ENCODE measurements at places on chromosomes 6 and 20.

GRCh38 chr6:45681860-45682511 lies 304.3 kb upstream of the SUPT3H start:
- no peak overlapping the region for H3K27ac ChIP-seq
- peaks cover 6% of the 10 kb centered on the region for H3K27me3 ChIP-seq
- H3K36me3 ChIP-seq: peaks cover 14% of the 10 kb centered on the region
- H3K4me3 ChIP-seq: no peak overlapping the region
- peak; percentile 59 for DNase-seq

DNA sequence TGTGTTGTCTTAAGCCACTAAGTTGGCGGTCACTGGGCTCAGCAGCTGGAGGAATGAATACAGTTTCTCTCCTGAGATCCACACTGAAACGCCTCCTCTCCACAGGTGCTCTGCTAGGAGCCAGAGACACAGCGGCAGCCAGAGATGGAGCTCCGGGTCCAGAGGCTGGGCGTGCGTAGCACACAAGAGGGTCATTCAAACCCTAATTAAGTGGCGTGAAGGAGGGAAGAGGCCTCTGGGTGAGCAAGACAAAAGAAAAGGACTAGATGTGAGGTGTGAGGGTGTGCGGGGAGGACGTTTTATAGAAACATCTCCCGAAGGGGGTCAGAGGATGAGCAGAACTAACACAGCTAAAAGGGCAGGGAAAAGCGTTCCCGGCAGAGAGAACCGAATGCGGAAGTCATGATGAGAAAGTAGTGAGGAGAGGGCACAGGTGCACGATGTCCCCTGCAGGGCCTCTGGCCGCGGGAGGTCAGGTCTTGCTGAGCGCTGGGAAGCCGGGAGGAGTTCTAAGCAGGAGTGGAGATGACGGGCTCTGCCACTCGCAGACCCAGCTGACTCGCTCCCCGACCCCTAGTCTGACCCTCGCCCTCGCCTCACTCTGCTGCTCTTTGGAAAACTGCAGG lies 54.4 kb downstream of the BMP7 start:
- H3K4me3 ChIP-seq: no peak overlapping the region
- H3K4me1 ChIP-seq: no peaks in the 10 kb centered on the region
- H3K27ac ChIP-seq: no peak overlapping the region
- H3K36me3 ChIP-seq: peaks cover 1% of the 10 kb centered on the region
- H3K27me3 ChIP-seq: peaks cover 12% of the 10 kb centered on the region

- H3K4me3 ChIP-seq: no peak overlapping the region
- DNase-seq: no peak
- no peaks in the 10 kb centered on the region for H3K27me3 ChIP-seq
- H3K36me3 ChIP-seq: no peaks in the 10 kb centered on the region
- H3K4me1 ChIP-seq: peaks cover 9% of the 10 kb centered on the region
- H3K27ac ChIP-seq: no peak overlapping the region
These were observed 94.0 kb downstream of the NOL4L start for GRCh38 chr20:32490942-32491763.

DNA sequence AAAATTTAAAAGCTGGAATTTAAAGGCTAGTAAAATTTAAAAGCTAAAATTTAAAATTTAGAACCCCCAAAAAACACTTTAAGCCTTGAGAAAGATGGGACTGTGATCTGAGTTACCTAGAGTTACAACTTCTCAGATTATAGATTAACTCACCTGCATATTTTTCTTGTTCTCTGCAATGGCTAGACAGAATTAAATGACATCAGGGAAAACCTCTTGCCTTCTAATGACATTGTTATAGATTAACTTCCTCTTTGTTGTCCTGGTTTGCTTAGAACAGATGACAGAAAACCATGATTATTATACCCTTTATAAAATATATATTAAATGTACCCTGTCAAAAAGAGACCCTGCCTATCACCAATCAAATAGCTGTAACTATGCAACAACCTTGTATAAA lies 56.4 kb downstream of the TRDN start:
- no peaks in the 10 kb centered on the region for H3K27me3 ChIP-seq
- H3K36me3 ChIP-seq: no peaks in the 10 kb centered on the region
- H3K4me3 ChIP-seq: no peak overlapping the region
- no peak for DNase-seq
- no peak overlapping the region for H3K27ac ChIP-seq

- H3K4me3 ChIP-seq: no peak overlapping the region
- DNase-seq: no peak
- peaks cover 40% of the 10 kb centered on the region for H3K4me1 ChIP-seq
- peaks cover 9% of the 10 kb centered on the region for H3K36me3 ChIP-seq
- no peaks in the 10 kb centered on the region for H3K27me3 ChIP-seq
These were observed 48.9 kb downstream of the PHF20 start for GRCh38 chr20:35820715-35821114.

DNA sequence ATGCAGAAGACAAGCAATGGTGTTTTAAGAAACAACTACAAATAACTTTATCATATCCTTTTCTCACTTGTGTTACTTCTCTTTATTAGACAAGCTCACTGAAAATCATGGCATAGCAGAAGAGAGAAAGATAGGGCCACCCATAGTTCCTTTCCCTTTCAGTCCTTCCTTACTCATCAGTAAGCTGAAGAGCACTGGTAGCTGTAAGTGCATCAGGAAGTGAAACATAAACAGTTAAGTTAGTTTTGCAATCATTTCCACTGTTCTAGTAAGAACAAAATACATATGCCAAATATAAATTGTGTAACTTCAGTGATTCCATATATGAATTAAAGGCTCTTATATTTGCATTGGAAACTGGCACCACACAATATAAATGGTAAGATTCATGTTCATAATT lies 220.1 kb downstream of the HACE1 start:
- H3K27ac ChIP-seq: no peak overlapping the region
- H3K36me3 ChIP-seq: no peaks in the 10 kb centered on the region
- H3K4me3 ChIP-seq: no peak overlapping the region
- no peaks in the 10 kb centered on the region for H3K27me3 ChIP-seq

- H3K4me1 ChIP-seq: peaks cover 19% of the 10 kb centered on the region
- no peaks in the 10 kb centered on the region for H3K36me3 ChIP-seq
These were observed 126.9 kb downstream of the MRPL14 start for GRCh38 chr6:44000164-44000842.

DNA sequence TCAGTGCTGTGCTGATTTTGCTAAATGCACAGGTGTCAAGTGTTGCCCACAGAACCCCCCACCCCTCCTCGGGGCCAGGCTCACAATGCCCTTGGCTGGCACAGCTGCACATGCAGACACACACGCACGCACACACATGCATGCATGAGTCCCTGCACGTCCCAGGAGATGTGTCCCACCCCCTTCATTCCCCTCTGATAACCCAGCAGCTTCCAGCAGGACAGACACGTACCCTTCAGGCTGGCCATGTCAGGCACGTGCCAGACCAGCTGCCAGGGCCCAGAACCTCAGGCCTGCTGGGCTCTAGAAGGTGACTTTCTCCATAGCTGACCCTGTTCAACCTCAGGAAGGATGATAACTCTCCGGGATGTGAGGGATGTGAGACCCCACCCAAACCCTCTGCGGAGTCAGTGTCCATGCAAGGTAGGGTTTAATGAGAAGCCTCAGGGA lies 44.4 kb downstream of the MRPL14 start:
- H3K36me3 ChIP-seq: no peaks in the 10 kb centered on the region
- H3K27ac ChIP-seq: peak overlapping the region; percentile 44
- H3K4me1 ChIP-seq: peaks cover 6% of the 10 kb centered on the region
- DNase-seq: no peak

GRCh38 chr6:18259675-18260447 lies 4.5 kb downstream of the DEK start:
- no peak for DNase-seq
- peaks cover 51% of the 10 kb centered on the region for H3K4me1 ChIP-seq
- peak overlapping the region; percentile 98 for H3K4me3 ChIP-seq

GRCh38 chr20:56388882-56389281 lies 3.1 kb downstream of the AURKA start:
- peak overlapping the region; percentile 1 for H3K27ac ChIP-seq
- H3K36me3 ChIP-seq: peaks cover 31% of the 10 kb centered on the region
- H3K4me3 ChIP-seq: no peak overlapping the region
- peaks cover 47% of the 10 kb centered on the region for H3K4me1 ChIP-seq

All from activated T-cell treated with anti-CD3 and anti-CD28 coated beads, Interleukin-2, amount 50 U/mL, for 72 hours (primary cell).